ENCODE measurements at places on chromosomes 1 and 21.
A peak's percentile ranks its signal among the peaks of the same experiment; 100 is the strongest.

- no peak for DNase-seq
Observed at GRCh38 chr1:32239337-32239736, 7.7 kb upstream of the FAM167B start.

- DNase-seq = no peak
Observed at GRCh38 chr21:14243874-14244273, 27.9 kb downstream of the RBM11 start.

GRCh38 chr1:192993426-192994085, 65.6 kb downstream of the UCHL5 start:
- no peak for DNase-seq

- no peak for DNase-seq
Observed at GRCh38 chr21:38773099-38774061, 32.3 kb upstream of the ETS2 start.

- no peak for DNase-seq
Observed at GRCh38 chr21:37270576-37271365, 3.6 kb upstream of the VPS26C start.

DNA sequence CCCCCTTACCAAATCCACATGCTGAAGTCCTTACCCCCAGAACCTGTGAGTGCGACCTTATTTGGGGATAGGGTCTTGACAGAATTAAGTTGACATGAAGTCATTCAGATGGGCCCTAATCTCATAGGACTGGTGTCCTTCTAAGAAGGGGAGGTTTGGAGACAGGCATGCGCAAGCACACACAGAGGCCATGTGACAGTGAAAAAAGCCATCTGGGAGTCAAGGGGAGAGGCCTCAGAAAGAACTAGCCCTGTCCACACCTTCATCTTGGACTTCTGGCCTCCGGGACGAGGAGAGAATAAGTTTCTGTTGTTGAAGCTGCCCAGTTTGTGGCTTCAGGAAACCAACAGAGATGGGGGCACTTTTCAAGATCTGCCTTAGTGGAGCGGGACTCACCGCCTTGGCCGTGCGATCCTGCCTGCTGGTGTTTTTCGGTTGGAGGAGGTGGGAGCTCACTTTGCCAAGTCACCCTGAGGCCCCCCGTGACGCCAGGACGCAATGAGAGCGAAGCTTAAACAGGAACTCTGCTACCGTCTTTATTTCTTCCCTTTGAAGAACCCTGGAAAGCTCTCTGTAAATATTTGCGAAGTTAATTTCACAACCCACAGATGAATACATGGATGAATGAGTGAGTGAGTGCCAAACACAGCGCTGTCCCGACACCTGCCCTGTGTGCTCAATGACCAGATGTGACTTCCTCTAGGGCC, 42.5 kb upstream of the C1orf174 start:
- no peak for DNase-seq

DNA sequence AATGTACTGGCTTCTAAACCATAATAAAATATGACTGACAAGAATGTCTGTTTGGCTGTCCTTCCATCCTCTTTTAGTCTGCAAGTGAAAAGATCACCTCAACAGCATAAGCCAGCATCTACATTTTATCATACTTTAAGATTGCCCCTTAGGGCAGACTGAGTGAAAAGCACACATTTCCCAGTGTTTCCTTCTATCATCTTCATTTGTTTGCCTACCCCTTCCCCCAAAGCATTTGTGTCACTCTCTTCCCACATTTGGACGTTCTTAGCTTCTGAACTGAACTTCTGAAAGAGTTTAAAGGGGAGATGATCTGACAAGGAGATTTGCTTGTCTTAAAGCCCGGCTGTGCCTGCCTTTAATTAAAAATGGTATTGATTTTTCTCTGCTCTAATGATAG, 322.2 kb downstream of the SPATA17 start:
- DNase-seq = no peak

- no peak for DNase-seq
Observed at GRCh38 chr1:81493102-81493869, 307.4 kb upstream of the ADGRL2 start.

DNA sequence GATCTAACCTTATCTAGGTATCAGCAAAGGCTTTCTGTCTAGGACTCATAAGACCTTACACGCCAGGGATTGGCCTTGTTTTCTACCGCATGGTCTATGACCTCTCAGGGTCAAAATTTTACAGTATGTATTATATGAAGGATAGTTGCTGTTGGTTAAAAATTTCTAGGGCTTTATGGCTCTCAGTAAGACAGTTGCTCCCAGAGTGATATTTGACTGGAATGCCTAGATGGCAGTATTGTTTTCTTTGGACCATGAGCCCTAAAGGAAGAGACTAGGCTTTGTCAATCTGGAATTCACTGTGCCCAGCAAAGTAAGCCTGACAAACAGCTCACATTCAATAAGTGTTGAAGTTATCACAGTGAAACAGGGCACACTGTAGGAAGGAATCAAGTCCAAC, 37.6 kb downstream of the C1orf87 start:
- DNase-seq = no peak

- DNase-seq = no peak
Observed at GRCh38 chr1:243513726-243514491, 258.1 kb downstream of the SDCCAG8 start.

GRCh38 chr1:67004176-67004575, 49.8 kb downstream of the SLC35D1 start:
- DNase-seq = no peak

GRCh38 chr1:41571041-41571440, 86.6 kb upstream of the EDN2 start:
- no peak for DNase-seq

DNA sequence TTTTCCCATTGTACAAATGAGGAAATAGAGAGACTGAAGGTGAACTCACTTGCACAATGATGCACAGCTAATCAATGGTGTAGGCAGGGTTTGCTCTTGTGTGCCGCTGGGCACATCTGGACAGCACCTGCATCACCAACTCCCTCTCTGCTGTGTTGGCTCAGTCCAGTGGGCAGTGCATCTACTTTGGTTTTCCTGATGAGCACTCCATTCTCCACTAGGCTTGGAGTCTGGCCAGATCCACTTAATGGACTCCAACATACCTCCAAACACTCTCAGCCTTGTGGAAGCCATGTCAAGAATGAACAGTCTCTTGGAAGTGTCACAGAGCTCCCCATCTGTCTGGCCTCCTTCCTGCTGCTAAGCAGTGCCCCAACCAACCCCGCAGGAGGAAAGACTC, 152.2 kb downstream of the HIVEP3 start:
- DNase-seq = no peak

GRCh38 chr1:5979536-5980313, 12.5 kb downstream of the NPHP4 start:
- no peak for DNase-seq

GRCh38 chr1:32933742-32934322, 30.8 kb downstream of the RNF19B start:
- DNase-seq = no peak

DNA sequence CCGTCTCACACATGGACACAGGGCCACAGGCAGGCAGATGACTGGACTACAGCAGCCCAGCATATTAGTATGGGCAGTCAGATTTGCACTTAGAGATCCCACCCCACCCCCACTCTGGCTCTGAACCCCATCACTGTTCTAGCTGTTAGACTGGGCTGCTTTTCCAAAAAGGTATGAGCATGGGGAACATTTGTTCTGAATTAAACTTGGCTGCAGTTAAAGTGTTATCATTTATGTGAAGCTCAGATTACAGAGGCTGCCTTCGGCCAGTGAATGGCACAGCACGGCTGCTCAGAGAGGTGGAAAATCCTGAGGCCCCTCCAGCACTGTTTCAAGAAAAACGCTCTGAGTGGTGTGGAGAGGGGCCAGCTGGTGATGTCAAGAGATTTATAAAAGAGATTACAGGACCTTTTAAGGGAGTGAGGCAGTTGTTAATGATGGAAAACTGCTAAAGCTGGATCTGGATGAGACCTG, 6.9 kb upstream of the NOS1AP start:
- no peak for DNase-seq

DNA sequence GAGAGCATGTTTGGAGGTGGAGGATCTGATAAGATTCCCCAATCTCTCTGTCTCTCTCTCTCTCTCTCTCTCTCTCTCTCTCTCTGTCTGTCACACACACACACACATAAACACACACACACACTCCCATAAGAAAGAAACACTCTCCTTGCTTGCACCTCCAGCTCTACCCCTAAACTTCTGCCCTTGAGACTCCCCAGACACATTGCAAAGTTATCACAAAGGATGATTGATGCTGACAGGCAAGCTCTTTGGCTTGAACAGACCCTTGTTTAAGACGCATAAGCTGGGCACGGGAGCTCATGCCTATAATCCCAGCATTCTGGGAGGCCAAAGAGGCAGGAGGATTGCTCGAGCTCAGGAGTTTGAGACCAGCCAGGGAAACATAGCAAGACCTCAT, 78.2 kb downstream of the NAV1 start:
- no peak for DNase-seq

DNA sequence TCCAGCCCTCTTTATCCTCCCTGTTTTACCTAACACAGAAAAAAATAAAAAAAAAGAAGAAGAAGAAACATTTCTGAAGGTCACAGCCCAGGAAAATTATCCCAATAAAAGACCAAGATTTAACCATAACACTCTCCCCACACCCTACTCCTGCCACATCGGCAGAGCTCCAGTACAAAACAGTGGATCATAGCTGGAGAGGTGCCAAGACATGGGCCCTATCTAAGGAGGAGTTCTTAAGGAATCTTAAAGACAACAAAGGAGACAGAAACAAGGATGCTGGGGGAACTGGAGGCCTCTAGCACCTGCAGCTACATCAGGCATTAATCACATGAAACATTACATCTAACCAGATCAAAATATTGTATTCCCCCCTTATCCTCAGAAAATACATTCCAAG, 432.8 kb downstream of the MATN1 start:
- no peak for DNase-seq

DNA sequence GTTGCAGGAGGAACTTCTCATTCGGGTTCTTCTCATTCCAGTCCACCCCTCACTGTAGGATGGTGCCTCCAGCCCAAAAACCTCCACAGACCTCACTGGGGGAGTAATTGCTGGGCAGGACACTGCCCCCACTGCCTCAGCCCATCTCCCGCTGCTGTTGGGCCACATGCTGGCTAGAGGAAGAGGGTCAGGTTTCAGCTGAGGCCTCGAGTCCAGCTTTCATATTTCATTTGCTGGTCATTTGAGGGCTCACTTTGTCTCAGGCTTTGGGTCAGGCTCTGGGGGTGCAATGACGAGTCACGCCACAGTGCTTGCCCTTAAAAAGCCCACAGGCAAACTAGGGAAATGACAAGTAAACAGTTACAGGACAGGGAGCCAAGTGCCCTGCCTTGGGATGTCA, 9.3 kb downstream of the CDK18 start:
- DNase-seq = no peak

DNA sequence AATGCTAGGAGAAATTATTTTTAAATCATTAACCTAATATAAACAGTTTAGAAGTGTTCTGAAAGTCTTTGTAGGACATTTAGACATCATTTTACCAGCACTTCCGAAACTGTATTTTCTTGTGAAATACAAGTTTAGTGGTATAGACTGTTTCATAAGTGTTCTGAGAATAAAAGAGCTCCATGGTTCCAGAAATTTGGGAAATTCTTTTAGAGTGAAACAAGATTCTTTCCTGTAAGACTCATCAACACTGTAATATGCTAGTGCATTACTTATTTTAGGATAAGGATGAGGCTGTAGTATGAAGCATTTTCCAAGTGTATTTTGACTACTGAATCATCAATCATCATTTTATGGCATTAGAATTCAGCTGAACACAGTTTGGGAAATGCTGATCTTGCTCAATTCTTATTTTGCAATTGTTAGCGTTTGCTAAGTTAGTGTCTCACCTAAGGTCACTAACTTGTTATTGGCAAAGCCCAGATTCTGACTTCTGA, 73.4 kb downstream of the CEP350 start:
- DNase-seq = no peak

DNA sequence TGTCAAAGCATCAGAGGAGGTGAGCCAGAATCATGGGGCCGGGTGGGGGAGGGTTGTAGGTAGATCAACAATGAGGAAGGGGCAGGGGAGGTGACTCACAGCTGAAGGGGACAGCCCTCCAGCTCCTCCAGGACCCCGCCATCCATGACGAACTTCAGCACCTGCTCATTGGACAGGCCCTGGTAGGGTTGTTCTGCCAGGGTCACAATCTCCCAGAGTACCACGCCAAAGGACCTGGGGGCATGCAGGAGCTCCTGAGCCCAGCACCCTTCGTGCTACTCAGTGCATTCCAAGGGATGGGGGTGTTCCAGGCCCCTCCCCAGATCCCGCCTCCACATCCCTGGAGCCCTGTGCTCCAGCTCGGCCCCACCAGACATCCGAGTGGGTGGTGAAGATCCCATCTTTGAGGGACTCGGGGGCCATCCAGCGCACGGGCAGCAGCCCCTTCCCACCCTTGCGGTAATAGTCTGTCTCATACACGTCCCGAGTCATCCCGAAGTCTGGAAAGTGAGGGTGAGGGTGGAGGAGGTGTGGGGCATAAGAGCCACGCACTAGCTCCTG, 17.5 kb downstream of the INSRR start:
- DNase-seq = no peak

DNA sequence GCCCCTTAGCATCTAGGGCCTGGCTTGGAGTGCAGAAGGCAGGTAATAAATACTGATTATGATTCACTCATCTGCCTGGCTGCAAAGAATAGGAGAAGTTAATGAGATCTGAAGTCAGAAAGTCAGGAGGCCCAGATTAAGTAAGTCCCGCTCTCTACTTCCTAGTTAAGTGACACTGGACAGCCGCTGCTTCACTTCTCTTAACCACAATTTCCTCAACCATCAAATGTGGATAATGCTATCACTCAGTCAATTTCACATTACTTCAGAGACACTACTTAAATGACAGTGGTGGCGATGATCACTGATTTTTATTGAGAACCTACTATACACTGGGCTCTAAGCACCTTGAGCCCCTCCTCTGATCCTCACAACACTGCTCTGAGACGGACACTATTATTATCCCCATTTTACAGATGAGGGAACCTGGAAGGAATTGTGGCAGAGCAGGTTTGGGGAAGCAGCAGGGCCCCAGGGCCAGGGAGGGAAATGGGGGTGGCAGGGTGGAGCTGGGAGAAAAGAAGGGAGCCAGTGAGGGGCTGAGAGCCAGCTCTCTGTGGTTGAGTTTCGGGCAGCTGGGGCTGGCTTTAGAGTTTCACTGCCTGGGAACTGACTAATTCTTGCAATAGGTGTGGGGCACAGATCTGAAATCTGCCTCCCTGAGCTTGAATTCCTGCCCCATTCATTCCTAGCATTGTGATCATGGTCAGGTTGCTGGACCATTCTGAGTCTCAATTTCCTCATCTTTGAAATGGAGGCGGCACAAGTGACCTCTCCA, 2.4 kb upstream of the E2F2 start:
- DNase-seq = peak; percentile 70

GRCh38 chr1:41383094-41383852, 22.0 kb downstream of the FOXO6 start:
- DNase-seq = peak; percentile 8

- no peak for DNase-seq
Observed at GRCh38 chr1:54805981-54806381, 4.9 kb upstream of the TTC22 start.

GRCh38 chr1:48678710-48679505, 97.8 kb downstream of the BEND5 start:
- no peak for DNase-seq

GRCh38 chr21:18058731-18059398, 185.8 kb upstream of the CHODL start:
- DNase-seq = no peak

Measured in SIG-M5 (cell line).